ENCODE measurements at places on chromosomes 2 and 18.
A peak's percentile ranks its signal among the peaks of the same experiment; 100 is the strongest.

- DNase-seq = no peak
Measured at GRCh38 chr2:241686324-241686649, 328 bp downstream of the DTYMK start.

DNA sequence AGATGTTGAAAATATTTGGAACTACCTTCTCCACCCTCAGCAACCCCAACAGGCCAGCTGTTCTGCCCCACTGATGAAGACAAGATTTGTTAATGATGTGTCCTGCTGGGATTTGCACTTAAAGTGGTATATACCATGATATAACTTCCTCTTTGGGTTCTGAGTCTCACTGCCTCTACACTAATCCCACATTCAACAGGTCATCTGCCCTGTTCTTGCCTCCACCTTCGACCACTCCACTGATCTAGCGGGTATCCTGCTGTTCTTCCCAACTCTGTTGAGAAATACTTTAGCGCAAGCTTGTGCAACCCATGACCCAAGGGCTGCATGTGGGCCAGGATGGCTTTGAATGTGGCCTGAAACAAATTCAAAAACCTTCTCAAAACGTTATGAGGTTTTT, 72.7 kb downstream of the LRP1B start:
- DNase-seq = no peak

DNA sequence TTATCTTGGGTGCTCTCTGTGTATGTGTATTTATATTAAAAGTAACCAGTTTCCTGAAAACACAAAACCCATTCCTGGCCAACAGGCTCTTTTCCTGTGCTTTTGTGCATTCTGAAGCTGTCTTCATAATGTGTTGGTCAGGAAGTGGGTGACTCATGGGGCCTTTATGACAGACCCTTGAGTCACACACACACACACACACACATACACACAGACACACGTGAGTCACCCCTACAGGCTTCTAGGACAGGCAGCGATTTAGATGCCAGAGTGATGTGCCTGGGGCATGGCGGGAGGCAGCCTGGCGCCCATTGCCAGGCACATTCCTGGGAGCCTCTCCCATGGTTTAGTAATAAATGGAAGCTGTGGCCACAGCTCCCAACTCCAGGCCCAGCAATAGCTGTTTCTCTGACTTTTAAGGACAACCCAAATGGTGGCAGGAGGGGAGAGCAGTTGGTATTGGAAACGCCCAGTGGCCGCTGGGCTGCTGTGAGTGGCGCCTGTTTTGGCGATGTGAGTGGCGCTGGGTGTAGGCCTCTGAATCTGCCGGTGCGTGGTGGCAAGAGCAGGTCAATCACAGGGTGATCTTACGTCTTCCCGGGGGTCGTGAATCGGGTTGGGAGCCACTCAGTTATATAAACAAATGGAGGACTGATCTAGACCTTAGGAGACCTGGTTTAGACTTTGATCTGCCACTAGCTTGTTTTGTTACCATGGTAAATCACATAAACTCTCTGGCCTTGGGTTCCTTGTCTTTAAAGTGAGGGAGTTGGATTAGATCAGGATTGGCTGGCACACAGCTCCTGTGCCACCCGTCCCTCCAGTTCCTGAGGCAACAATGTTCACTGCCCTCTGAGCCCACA, 150.7 kb upstream of the DLX2 start:
- no peak for DNase-seq

DNA sequence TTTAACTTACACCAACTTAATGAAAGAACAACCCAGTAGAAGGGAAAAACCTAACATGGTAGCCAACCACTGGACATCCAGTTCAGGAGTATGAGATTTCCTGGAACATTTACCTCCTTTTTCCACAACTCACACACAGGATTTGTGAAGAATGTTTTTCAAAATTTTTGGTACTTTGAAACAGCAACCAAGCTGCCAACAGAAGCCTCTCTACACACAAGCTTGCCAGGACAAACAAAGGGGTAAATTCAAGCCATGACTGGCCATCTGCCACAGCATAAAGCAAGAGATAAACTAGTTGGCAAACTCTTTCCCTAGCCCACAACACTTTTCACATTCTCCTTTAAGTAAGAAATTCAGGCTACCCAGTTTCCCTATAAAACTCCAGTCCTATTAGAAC, 21.4 kb downstream of the MGAT4A start:
- DNase-seq = no peak

- DNase-seq = peak; percentile 45
Measured at GRCh38 chr2:179932786-179933185, 71.4 kb upstream of the ZNF385B start.

DNA sequence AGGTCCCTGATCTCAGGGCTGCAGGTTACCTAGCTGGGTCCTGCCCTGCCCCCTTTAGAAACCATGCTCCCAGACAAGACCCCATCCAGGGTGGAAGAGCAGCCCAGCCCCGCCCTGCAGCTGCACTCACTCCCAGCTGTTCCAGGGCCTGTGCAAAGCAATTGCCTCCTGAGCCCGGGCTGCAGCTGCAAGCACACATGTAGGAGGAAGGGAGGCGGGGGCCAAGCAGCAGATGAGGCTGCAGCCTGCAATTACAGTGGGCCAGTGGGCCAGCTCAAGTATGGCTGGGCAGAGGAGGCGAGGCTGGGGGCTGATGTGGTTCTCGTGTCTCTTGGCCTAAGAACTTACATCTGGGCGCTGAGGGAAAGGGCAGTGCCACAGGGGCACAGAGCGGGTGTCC, 65.4 kb upstream of the TUBA3E start:
- DNase-seq = no peak

Data from left ventricle myocardium inferior (tissue), 1 donor.